ENCODE measurements at places on chromosomes 4 and X. TPM values are rescaled to one million over a fixed set of nuclear protein-coding genes. Genes with fewer than 3 reads are reported as not detected.

KIF4A gene
- total RNA-seq, result 0.13 TPM

DCX gene
- not detected for total RNA-seq

TBC1D8B gene
- 6.5 TPM for total RNA-seq

SPON2 gene
- 27.3 TPM for total RNA-seq

CDKL5 gene
- total RNA-seq, result 6.8 TPM

- DNase-seq, result no peak
These were observed 190.3 kb upstream of the NR3C2 start for GRCh38 chr4:148632476-148632875.

GRCh38 chrX:14064626-14065432 lies 35.1 kb upstream of the GEMIN8 start:
- DNase-seq, result no peak

DNA sequence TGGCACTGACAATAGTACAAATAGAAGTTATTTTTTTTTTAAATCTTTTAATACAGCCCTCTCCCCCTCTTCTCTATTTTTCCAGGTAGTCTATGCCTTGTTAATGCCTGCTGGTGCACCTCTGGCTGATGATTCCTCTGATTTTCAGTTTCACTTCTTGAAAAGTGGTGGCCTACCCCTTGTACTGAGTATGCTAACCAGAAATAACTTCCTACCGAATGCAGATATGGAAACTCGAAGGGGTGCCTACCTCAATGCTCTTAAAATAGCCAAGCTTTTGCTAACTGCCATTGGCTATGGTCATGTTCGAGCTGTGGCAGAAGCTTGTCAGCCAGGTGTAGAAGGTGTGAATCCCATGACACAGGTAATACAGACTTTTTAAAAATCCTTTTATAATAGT lies 99.1 kb downstream of the USP9X start:
- no peak for DNase-seq

DNA sequence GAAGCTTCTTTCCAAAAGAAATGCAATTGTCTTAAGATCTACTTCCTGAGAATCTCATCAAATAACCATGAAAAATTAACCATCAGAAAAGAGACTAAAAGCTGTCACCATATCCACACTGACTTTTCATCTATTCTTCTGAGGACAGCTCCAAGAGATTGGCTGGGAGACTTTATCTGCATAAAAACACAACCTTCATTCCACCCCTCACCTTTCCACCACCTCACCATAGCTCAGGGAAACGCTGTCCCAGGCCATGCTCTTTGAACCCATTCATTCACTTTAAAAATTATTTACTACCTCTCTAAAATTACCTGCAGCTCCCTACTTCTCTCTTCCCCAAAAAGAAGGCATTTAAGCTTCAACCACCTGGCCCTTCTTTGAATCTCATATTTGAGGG lies 2.4 kb downstream of the FAM13A start:
- DNase-seq, result no peak

GRCh38 chrX:136192839-136193414 lies 45.6 kb downstream of the FHL1 start:
- DNase-seq, result no peak

GRCh38 chr4:7860600-7861163 lies 79.0 kb downstream of the AFAP1 start:
- no peak for DNase-seq

- peak; percentile 95 for DNase-seq
These were observed 69.3 kb downstream of the MGST2 start for GRCh38 chr4:139734875-139735380.

- no peak for DNase-seq
These were observed 32.1 kb downstream of the SEPTIN11 start for GRCh38 chr4:76981644-76982043.

- DNase-seq, result no peak
These were observed at the start of gene GABRB1 for GRCh38 chr4:47031011-47031678. Gene GABRB1 (plus strand): TSS chr4:47031567.

- no peak for DNase-seq
These were observed 117.8 kb upstream of the EDA2R start for GRCh38 chrX:66756717-66757116.

DNA sequence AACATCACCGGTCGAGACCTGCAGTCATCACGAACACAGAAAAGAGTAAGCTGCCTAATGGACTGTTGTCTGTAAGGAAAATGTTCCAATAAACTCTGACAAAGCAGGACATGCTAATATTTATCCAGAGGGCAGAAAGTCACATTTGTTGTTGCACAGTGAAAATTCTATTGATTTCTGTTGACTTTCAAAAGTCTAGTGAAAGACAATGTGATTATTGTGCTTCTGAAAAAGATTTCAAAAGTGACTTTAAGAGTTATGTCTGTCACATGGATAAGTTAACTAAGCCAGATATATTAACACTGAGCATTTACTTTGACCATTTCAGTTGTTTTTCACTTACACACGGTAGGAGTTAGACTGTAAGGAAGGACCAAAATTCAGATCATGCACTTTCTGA lies 9.3 kb upstream of the RFC1 start:
- DNase-seq, result no peak

All from mesenteric fat pad (tissue), 1 donor.